ENCODE measurements at places on chromosomes 7 and 10.
A peak's percentile ranks its signal among the peaks of the same experiment; 100 is the strongest.

GRCh38 chr7:65988084-65988483, 6.1 kb upstream of the GUSB start:
- DNase-seq = no peak

DNA sequence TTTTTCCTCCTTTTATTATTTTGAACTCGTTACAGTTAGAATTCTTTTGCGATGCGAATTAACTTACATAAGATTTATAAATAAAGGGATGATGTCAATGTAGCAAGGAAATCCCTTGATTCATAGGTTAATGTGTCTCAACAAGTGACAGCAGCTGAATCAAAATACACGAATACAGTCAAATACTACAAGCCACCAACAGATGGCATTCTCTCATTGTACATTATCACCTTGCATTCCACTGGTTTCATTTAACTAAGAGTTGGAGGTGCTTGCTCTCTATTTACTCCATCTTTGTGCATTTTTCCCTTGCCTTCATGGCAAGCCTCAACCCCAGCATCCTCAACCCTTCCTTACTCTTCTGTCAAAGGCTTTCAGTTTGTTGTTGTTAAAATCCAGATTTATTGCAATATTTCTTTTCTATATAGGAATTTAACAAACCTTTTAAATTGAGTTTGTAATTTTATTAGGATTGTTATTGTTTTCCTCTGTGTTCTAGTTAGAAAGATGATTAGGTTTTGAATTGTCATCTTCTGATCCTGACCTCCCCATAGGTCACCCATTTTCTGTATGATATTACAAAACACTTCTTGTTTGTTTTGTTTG, 78.3 kb downstream of the SLC25A40 start:
- peak; percentile 27 for DNase-seq

DNA sequence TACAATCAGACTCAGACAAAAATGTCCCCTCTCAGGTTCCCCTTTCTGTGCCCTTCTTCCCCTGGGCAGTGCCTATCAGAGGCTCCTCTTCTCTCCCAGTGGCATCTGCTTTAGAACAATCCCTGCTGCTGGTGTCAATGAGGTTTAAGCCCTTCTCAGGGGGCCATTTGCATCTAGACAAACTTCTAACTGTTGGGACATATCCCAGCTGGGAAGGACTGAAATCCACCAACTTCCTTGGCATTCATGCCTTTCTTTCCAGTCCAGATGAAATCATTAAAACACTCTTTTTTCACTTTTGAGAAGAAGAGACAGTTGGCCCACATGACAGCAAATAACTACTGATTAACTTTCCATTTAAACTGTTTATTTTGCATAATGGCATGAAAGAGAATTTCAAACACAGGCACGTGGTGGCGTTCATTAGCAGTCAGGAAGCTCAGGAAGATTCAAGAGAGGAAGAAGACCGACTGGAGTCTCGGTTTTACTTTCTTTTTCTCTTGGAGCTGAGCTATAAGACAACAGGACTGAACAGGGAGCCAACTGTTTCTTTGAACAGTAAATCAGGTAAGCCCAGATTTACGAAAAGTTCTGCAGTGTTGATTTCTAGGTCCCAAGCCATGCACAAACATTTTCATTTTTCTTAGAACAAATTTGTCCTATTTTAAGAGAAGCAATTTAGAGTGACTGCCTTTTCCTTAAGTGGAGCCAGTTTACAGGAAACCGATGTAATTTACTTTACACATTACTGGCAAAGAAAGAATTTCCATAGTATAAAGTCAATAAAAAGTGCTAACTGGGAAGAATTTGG, at the start of gene GIMAP2:
GIMAP2 (plus strand) TSS at position 488 of the 811 bp plus-strand sequence. CDS start 1,354 bp downstream, outside the sequence.
- DNase-seq = peak; percentile 14

GRCh38 chr10:79128923-79129305, 60.1 kb downstream of the ZMIZ1 start:
- no peak for DNase-seq

DNA sequence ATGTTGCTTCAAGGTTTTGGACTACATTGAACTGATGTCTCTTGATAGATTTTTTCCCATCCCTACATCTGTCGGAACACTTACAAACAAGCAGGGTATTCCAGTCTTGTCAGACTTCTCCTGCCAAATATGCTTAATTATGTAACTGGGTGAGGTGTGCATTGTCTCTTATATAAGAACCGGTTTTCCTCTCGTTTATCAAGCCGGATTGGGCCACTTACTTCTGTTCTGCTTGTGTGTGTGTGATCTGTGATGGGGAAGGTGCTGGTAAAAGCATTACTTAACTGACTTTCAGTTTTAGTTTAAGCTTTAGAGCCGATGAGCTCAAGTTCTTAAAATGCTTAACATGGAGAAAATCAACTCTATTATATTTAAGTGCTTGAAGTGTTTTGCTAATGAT, 57.9 kb downstream of the OTUD1 start:
- no peak for DNase-seq

DNA sequence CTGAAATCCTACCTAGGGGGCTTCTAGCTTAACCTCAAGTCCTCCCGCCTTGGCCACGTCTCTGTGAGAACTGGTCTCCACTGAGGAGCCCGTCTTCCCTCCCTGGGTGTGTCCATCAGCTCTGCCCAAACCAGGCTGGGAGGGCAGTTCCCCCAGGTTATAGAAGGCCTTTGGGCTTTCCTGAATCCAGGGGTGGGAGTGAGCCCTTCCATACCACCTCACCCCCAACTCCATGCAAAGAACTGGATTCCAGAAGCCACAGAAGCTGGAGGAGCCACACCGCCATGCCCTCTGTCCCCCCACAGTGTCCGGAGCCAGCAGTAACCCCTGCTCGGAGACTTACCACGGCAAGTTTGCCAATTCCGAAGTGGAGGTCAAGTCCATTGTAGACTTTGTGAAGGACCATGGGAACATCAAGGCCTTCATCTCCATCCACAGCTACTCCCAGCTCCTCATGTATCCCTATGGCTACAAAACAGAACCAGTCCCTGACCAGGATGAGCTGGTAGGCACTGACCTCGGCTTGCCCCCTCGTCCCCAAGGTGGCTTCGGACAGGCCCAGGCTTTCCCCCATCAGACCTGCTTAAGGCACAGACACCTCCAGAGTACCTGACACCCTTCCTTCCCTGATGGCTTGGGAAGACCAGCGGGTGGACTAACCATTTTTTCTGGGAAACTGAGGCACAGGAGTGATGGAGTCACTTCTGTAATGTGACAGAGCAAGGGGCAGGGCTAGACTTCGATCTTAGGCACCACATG, 4.7 kb downstream of the CPA1 start:
- DNase-seq = peak; percentile 47

GRCh38 chr10:133379152-133379800, at the start of gene PAOX:
PAOX (plus strand) TSS chr10:133379262; CDS start chr10:133379317, 55 bp downstream.
- DNase-seq = peak; percentile 79

DNA sequence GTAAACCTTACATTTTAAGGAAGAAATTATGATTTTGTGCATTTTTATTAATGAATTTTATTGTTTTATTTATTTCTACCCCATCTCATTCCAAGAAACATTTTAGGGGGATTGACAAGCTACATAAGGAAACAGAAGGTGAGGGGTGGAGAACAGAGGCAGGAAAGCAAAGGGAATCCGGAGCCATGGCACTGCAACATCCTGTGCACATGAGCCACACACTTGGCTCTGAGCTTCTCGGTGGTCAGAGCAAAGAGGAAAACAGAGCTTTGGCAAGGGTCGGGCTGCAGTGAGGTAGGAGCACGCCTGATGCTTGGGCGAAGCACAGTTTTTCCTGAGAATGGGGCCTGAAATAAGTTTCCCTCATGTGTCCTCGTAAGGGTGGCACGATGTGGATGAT, 68.9 kb downstream of the COL13A1 start:
- no peak for DNase-seq

GRCh38 chr10:5043716-5044115, 40.1 kb upstream of the AKR1C2 start:
- DNase-seq = no peak

GRCh38 chr10:86756511-86757112, at the start of gene BMPR1A:
BMPR1A (plus strand) TSS chr10:86756619; CDS start chr10:86876019, 119,400 bp downstream.
- DNase-seq = no peak

DNA sequence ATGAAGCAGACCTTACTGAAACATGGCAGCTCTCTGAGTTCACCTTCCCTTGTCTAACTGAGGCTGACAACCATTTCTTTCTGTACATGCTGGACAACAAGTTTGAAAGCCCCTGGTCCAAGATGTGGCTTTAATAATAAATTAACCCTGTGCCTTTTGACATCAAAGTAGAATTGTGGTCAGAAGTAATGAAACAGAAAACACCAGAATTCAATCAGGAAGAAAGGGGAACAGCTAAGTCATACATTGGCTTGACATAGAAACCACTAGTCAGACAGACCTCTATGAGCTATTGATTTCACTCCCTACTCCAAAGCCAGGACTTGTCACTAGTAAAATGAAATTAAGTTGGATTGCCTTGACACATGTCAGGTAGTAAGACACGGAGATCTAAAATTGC, 175.2 kb upstream of the ASAH2 start:
- no peak for DNase-seq

DNA sequence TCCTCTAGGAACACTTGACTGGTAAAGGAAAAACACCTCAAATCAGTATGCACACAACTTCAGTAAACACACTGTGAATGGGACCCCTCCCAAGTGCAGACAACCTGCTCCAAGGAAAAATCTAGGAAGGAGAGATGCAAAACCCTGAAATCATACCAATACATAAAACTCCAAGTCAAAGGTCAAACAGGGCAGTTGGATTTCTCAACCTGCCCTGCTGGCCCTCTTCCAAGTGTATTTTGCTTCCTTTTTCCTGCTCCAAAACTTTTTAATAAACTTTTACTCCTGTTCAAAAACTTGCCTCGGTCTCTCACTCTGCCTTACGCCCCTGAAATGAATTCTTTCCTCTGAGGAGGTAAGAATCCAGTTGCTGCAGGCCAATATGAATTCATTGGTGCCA, 665.1 kb downstream of the SORCS1 start:
- DNase-seq = no peak

GRCh38 chr7:50467817-50468610, 17.9 kb upstream of the FIGNL1 start:
- peak; percentile 85 for DNase-seq

- peak; percentile 77 for DNase-seq
Observed at GRCh38 chr10:118259288-118259906, 82.7 kb downstream of the FAM204A start.

DNA sequence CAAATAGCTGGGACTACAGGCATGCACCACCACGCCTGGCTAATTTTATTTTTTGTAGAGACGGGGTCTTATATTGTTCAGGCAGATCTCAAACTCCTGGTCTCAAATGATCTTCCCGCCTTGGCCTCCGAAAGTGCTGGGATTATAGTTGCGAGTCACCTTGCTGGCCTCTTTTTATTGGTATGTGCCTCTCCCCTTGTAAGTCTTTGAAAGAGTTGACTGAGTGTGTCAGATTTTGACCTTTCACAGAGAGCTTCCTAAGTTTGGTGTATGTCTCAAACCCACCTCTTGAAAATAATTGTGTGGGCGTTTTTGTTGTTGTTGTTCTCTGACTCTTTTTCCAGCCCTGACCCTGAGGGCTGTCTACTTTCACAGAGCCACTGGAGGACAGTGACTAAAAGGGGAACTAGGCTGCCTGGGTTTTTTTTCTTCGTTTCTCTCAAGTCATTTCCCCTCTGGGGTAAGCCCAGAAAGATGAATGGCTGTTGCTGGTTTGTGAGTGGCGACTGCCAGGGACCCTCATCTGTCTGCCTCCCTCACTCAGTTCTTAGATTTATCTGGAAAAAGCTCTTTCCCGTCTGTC, 262.8 kb downstream of the ZEB1 start:
- no peak for DNase-seq

- DNase-seq = no peak
Observed at GRCh38 chr7:18995811-18996426, 121.5 kb downstream of the TWIST1 start.

DNA sequence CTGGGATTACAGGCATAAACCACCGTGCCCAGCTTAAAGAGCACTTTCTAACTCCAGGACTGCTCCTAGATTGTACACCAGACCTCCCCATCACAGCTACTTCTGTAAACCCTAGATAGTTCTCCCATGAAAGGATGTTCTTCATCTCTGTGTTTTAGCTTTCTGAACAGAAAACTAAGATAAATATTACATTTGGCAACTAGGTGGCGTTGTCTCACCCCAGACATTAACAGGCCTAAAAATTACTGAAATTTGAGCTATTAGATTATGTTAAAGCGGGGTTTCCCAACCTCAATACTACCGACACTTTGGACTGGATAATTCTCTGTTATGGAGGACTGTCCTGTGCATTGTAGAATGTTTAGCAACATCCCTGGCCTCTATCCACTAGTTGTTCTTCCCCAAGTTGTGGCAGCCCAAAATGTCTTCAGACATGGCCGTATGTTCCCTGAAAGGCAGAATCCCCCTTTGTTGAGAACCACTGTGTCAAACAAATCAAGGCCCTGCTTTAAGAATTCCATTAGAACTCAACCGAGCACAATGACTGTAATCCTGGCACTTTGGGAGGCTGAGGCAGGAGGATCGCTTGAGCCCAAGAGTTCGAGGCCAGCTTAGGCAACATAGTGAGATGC, 19.1 kb downstream of the ATOH7 start:
- no peak for DNase-seq

GRCh38 chr7:116342125-116342524, 131.8 kb downstream of the TES start:
- DNase-seq = no peak

DNA sequence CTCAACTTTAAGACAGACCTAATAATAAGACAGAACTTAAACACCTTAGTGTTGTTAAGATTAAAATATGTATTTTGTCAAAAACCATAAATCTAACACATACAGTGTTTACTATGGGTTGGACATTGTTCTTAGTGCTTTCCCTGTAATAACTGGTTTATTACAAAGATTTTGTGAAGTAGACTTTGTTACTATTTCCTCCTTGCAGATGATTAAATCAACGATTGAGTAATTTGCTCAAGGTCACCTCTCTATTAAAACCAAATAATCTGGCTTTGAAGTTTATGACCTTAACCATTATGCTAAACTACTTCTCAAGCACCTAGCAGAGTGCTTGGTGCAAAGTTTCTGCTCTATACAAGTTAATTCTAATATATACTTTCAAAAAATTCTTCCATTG, 102.7 kb upstream of the FAM3C start:
- no peak for DNase-seq

All from islet precursor cell (in vitro differentiated cells).